ENCODE measurements at places on chromosomes 7 and 10. TPM values are rescaled to one million over a fixed set of nuclear protein-coding genes. Genes with fewer than 3 reads are reported as not detected.

DNA sequence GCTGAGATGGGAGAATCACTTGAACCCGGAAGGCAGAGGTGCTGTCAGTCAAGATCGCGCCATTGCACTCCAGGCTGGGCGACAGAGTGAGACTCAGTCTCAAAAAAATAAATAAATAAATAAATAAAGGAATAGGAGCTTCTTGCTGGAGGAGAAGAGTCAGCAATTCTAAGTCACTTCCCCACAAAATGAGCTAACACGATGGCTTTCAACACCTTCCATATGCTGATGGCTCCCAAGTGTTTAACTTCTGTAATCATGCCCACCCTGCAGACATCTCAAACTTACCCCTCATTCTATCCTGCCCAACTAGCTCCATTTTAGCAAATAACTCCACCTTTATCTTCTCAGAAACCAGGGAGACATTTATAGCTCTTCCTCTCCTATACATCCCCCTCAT, 21.2 kb downstream of the PSAP start:
- H3K27me3 ChIP-seq = no peaks in the 10 kb centered on the region
- H3K4me1 ChIP-seq = peaks cover 5% of the 10 kb centered on the region
- H3K4me3 ChIP-seq = no peak overlapping the region
- H3K36me3 ChIP-seq = peaks cover 72% of the 10 kb centered on the region

- DNase-seq = no peak
- H3K36me3 ChIP-seq = no peaks in the 10 kb centered on the region
- no peaks in the 10 kb centered on the region for H3K4me1 ChIP-seq
- no peak overlapping the region for H3K4me3 ChIP-seq
- H3K27ac ChIP-seq = no peak overlapping the region
Observed at GRCh38 chr10:118767297-118768040, 12.7 kb upstream of the CACUL1 start.

GRCh38 chr7:99224899-99225265, 17.0 kb upstream of the KPNA7 start:
- DNase-seq = no peak
- no peaks in the 10 kb centered on the region for H3K36me3 ChIP-seq
- no peak overlapping the region for H3K4me3 ChIP-seq
- H3K27me3 ChIP-seq = no peaks in the 10 kb centered on the region

DNA sequence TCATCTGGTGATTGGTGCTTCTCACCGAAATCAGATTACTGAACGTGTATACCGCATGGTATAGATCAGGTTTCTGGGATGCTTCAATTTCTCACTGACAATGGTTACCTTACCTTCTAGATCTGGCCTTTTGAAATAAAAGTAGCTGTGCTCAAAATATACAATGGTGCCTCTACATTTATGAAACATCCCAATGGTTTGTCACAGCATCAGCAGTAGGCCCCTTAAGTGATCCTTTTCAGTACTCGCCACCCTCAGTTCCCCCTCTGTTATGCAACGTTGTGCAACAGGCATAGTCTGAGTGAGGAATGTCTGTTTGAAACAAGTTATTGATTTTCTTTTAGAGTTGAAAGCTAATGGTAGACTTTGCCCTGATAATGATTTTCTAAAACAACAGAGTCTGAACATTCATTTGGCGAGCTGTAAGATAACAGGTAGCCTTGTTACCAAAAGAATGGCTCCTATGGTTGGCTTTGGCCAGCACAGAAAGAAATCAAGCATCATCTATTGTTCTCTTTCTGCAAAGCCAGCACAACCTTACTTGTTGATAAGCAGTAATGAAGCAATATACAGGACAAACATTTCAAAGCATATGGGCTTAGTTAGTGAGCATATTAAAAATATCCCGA, 693.9 kb downstream of the PARD3 start:
- no peaks in the 10 kb centered on the region for H3K27me3 ChIP-seq
- peaks cover 17% of the 10 kb centered on the region for H3K4me1 ChIP-seq
- H3K36me3 ChIP-seq = no peaks in the 10 kb centered on the region
- no peak overlapping the region for H3K4me3 ChIP-seq
- no peak for DNase-seq

DNA sequence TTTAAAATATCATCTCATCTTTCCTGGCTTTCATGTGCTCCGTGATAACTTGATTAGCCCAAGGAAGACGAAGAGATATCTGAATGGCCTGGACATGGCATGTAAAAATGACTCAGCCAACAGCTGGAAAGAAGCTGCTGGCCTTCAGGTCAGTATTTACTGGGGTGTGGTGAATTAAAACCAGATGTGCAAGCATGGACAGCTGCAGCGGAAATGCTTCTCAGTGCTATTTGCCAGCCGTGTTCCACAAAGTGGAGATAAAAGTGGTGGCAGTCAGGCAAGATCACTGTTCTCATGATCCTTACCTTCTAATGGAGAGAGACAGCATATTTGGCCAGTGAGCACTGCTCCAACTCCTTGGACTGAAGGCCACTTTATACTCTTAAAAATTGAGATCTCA, 203.1 kb upstream of the VSTM2A start:
- DNase-seq = peak; percentile 26
- no peaks in the 10 kb centered on the region for H3K27me3 ChIP-seq
- no peaks in the 10 kb centered on the region for H3K4me1 ChIP-seq
- no peak overlapping the region for H3K4me3 ChIP-seq
- H3K36me3 ChIP-seq = no peaks in the 10 kb centered on the region

DNA sequence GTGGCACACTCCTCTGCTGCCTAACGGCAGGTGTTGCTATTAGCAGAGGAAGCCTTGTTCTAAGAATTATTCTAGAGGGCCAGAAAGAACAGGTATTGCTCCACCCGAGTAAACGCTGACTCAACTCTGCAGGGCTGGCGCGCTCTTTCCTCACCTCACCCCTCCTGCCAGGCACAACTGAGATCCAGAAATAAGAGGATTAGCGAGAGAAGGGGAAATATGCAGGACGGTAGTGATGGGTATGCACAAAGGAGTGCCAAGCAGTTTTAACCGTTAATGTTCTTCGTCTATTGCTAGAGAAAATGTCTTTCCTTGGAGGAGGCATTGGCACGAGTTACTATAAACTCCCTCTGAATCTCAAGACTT, 369 bp upstream of the SCIN start:
- peaks cover 28% of the 10 kb centered on the region for H3K27me3 ChIP-seq
- peaks cover 7% of the 10 kb centered on the region for H3K4me1 ChIP-seq
- H3K4me3 ChIP-seq = peak overlapping the region; percentile 44
- H3K27ac ChIP-seq = no peak overlapping the region

DNA sequence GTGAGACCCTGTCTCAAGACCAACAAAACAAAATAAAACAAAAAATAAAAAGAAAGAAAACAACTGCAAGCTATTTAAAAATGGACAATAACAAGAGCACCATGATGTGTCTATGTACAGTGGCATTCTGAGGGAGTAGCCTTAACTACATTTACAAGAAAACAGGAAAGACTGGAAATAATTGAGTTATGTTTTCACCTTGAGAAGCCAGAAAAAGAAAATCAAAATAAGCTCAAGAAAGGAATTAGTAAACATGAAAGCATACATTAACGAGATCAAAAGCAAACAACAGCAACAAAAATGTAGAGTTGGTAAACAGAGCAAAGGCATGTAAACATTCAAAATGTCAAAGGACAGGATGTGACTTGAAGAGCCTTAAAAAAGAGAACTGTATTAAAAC, 36.7 kb downstream of the TEX36 start:
- no peaks in the 10 kb centered on the region for H3K4me1 ChIP-seq
- no peaks in the 10 kb centered on the region for H3K27me3 ChIP-seq
- DNase-seq = no peak
- H3K27ac ChIP-seq = no peak overlapping the region
- H3K4me3 ChIP-seq = no peak overlapping the region

- no peaks in the 10 kb centered on the region for H3K27me3 ChIP-seq
- DNase-seq = no peak
- no peaks in the 10 kb centered on the region for H3K36me3 ChIP-seq
Observed at GRCh38 chr10:52379287-52379686, 65.2 kb downstream of the DKK1 start.

DNA sequence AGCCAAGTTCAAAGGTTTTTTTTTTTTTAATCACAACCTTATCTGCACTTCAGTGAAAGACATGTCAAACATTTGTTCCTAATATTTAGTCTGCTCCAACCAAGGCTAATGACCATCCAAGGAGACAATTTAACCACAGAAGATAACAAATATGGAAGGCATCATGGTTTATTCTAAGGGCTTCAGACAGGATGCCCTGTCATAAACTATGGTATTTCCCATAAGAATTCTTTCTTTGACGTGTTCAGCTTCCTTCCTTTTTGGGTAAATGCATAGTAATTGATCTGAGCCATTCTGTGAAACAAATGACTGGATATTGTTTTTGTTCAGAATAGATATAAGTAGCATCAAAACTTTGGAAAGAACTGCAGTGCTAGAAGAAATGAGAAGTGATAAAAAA, 326.5 kb upstream of the AOAH start:
- peaks cover 15% of the 10 kb centered on the region for H3K4me1 ChIP-seq
- H3K27ac ChIP-seq = no peak overlapping the region
- H3K36me3 ChIP-seq = no peaks in the 10 kb centered on the region
- H3K27me3 ChIP-seq = no peaks in the 10 kb centered on the region
- DNase-seq = no peak
- no peak overlapping the region for H3K4me3 ChIP-seq

The CPVL gene
- 134 TPM for polyA plus RNA-seq
